ENCODE measurements at places on chromosomes 7 and 10. TPM values are rescaled to one million over a fixed set of nuclear protein-coding genes. Genes with fewer than 3 reads are reported as not detected.

The KNDC1 gene
- 0.89 TPM for total RNA-seq

The KIF11 gene
- 39.3 TPM for total RNA-seq

The NUTM2A gene
- total RNA-seq = 0.09 TPM

The ASB15 gene
- not detected for total RNA-seq

The HOXA6 gene
- 2.1 TPM for total RNA-seq

The DOCK1 gene
- total RNA-seq = 23.4 TPM
